ENCODE measurements at places on chromosomes 3 and 15.
A peak's percentile ranks its signal among the peaks of the same experiment; 100 is the strongest.

GRCh38 chr3:8778475-8778874 is 9.1 kb upstream of the OXTR start:
- no peak for DNase-seq

GRCh38 chr15:45637552-45638033 is 2.8 kb downstream of the SQOR start:
- DNase-seq = peak; percentile 43

DNA sequence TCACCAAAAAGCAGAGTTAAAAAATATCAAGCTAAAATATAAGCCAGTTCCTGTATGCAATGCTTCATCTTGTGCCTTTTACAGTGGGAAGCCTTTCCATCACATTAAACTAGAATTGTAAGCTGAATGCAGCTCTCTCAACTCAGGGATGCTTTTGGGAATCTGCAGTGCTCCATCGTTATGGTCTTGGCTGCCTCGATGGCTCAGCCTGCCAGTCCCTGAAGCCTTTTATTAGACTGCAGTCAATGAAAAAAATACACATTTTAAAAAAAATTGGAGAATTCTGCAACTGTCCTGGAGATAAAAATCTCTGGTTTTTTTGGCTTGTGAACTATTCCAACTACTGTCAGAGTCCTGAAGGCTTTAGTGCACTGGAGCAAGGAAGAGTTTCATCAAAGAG is 53.0 kb downstream of the FRMD4B start:
- no peak for DNase-seq

- DNase-seq = no peak
These were observed 6.1 kb upstream of the MCF2L2 start for GRCh38 chr3:183434503-183434902.

Data from stimulated activated CD4-positive, alpha-beta T cell treated with anti-CD3 and anti-CD28 coated beads, Interleukin-1b, Interleukin-23, amount 100 ng/mL, for 4 hours (primary cell).